Activated CD4-positive, CD25-positive, alpha-beta regulatory T cell (primary cell): ENCODE measurements at places on chromosomes 2 and 18.

GRCh38 chr2:26700078-26700477 is 7.6 kb downstream of the KCNK3 start:
- DNase-seq = no peak

- DNase-seq = no peak
Measured at GRCh38 chr2:169348321-169349024, 13.9 kb downstream of the LRP2 start.

DNA sequence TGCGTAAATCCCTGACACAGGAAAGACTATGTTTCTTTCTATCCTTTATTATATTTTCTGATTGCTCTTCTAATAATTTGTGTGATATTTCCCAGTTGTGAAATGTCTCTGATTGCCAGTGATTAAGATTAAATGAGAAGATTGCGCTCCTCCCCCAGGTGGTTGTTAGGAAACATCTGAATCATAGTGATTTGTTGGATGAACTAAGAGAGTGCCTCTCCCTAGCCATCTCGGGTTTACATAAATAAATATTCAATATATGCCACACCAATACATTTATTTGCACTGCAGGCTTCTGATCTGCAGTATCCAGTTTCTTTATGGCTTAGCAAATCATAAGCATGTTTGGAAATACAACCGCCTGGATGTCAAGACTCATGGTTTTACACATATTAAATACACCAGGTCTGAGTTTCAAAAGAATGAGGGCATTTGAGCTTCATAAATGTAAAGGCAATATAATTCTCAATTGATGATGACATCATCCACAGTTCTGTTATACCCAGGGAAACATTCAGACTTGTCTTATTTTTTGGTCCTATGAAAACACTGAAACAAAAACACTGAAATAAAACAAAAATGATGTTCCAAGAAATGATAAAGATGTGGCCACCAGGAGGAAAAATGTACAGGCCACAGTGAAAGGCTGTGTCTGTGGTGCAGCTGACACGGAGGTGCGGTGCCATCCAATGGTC is 826.7 kb upstream of the ACVR2A start:
- DNase-seq = no peak

- DNase-seq = no peak
Measured at GRCh38 chr2:137345994-137346393, 580.6 kb downstream of the THSD7B start.

- no peak for DNase-seq
Measured at GRCh38 chr18:63306819-63307550, 12.6 kb downstream of the BCL2 start.

DNA sequence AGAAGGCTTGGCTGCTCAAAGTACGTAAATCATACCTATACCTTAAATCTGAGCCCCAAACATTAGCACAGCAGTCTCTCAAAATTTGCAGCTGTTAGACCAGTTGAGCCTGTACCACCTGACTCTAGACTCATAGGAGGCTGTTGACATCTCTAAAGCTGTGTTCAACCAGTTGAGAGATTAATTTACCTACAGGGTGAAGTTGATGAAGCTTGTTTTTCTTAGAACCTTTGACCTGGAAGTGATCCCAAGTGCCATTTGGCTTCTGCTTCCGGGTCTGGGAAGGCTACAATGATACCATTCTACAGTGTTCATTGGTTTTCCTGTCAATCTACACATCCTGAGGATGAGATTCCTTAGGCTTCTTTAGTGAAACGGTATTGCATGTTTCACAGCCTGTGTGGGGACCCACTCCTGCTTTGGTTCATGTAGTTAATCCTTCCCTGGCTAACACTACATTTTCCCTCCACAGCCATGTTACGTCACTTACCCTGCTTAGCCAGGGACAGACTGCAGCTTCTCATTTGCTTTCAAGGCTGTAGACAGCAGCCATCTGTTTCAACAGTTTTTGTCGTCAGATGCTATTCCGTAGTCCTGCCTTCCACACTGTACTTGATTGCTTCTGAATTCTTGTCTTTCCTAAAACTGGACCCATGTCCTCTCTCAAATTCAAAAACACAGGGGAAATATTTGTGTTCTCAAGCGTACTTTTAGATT is 4.7 kb upstream of the IL1RL2 start:
- no peak for DNase-seq

DNA sequence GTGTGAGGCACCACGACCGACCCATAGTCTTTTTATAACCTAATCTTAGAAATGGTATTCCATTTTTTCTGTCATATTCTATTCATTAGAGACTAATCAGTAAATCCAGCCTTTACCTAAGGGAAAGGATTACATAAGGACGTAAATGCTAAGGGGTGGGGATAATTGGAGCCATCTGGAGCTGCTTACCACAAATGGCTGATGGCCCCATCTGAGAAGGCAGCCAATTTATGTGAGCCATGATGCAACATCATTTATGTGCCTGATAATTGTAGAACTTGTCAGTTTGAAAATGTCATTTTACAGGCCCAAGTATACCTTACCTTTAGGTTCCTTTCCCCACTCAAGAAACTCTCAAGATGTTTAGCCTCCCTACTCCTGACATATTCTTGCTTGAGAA is 44.0 kb downstream of the ARHGEF33 start:
- DNase-seq = no peak

DNA sequence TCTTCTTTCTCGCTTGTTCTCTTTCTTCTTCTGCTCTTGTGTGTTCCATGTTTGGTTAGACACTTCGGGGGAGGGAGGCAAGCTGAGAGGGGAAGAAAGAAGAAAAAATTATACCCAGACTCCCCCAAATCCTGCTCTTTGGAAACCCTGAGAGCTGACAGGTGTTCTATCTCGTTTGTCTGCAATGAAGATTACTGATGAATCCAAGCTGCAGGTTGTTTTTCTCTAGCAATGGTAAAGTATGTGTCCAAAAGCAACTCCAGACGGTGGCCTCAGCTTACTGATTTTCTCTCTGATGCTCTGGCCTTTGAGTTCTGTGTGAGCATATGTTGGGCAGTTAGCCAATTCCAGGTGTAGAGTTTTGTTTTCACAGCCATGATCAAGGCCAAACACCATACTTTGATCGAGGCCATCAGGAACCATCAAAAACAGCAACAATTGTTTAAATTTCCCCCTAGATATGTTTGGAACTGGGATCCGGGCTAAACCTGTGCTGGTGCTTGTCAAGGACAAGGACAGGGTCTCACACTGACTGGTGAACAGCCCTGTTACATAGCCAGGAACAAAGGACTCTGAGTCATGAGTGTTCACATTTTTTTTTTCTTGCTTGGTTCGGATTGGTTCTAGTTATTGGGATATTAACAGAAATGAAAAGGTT is 142.0 kb downstream of the PRKCE start:
- no peak for DNase-seq

DNA sequence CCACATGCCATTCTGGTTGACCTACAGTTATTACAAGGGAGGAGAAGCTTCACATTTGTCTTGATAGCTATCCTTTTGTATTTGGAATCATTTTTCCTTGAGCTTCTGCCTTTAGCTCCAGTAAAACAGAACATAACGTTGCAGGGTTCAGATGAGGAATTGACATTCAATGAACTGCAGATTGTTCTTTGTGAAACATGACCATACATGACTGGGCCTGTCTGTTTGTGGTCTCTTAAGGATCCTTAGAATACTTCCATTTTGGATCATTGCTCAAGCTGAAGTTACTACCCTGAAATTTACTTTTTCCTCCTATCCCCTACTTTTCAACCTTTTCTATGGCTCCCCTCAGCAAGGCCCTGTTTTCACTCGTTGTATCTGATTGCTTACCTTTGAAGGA is 1281.7 kb upstream of the CELF4 start:
- no peak for DNase-seq

DNA sequence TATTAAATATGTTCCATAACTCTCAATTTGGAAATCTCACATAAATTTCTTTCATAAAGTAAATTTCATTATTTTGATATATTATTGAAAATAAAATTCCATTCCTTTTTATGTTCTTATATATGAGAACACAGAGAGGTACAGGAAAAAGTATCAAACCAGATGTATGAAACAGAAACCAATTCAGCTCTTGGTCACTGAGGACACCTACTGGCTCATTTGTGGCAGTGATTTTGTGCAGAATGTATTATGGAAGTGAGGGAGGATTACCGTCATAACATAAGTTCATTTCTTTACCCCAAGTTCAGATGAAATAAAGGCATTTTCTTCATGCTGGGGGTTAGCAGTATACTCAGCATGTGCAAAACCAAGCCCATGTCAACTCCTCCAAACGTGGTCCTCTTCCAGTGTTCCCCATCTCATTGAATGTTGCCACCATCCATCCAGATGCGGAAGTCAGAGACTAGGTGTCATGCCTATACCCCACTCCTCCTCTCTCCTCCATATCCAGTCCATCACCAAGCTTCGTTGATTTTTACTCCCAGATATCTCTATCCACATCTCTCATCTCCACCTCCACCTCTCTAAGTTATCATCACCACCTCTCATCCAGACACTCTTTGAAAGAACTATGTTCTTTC is 41.7 kb upstream of the MALL start:
- no peak for DNase-seq

GRCh38 chr2:47487498-47487875 is 84.5 kb downstream of the MSH2 start:
- no peak for DNase-seq

DNA sequence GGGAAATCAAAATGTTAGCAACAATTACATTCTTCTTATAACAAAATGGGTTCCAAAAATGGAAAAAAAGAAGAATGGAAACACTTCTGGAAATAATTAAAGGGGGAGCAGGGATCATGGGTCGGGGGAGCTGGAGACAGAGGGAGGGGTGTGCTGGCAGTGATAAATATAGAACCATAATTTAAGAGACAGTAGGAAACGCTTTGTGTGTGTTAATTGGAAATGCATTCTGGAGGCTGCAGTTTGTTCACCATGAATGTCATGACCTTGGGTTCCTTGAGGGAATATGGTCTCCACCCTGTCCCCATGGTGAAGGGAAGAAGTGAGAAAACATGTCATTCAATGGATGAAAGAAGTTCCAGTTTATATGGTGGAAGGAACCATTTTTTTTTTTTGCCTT is 540.7 kb downstream of the TNS1 start:
- no peak for DNase-seq

GRCh38 chr2:84894758-84895520 is 10.5 kb upstream of the TMSB10 start:
- no peak for DNase-seq

GRCh38 chr2:192725991-192726390 is 531.3 kb upstream of the TMEFF2 start:
- DNase-seq = no peak

DNA sequence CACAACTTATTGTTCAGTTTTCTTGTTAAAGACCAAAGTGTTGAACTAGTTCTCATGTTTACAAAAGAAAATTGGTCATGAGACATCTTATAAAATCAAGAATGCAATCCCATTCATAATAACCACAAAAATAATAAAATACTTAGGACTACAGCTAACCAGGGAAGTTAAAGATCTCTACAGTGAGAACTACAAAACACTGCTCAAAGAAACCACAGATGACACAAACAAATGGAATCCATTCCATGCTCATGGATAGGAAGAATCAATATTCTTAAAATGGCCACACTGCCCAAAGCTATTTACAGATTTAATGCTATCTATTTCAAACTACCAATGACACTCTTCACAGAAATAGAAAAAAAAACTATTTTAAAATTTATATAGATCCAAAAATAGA is 1354.8 kb upstream of the CDH2 start:
- no peak for DNase-seq

DNA sequence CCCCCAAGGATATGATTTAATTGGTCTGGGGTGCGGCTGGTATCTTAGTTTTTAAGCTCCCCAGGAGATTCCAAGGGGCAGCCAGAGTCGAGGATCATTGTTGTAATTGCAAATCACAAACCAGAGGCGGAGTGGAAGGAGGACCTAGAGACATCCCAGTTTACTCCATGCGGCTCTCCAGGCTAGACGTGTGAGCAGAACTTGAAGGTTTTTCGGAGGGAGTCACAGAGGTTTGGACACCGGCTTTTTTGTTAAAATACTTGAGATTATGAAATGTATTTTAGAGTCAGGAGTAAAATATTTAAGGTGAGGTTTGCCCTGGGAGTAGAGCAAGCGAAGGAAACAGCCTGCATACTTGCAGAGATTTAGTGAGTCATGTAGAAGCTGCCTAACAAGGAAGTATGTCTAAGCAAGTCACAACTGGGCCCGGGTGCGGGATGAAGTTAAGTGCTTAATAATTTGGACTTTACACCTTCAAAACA is 39.5 kb downstream of the TGOLN2 start:
- DNase-seq = no peak

DNA sequence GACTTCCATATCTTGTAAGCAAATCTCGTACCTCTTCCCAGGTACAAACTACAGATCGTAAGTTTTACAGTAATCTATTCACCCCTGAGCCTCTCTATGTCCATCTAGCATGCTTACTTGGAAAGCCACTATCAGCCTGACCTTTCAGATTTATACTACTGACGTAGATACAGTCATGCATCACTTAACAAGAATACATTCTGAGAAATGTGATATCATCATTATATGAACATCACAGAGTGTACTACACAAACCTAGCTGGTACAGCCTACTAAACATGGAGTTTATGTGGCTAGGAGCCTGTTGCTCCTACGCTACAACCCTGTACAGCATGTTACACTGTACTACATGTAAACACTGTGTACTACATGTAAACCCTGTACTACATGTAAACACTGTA is 293.2 kb upstream of the ZNF804A start:
- DNase-seq = no peak

DNA sequence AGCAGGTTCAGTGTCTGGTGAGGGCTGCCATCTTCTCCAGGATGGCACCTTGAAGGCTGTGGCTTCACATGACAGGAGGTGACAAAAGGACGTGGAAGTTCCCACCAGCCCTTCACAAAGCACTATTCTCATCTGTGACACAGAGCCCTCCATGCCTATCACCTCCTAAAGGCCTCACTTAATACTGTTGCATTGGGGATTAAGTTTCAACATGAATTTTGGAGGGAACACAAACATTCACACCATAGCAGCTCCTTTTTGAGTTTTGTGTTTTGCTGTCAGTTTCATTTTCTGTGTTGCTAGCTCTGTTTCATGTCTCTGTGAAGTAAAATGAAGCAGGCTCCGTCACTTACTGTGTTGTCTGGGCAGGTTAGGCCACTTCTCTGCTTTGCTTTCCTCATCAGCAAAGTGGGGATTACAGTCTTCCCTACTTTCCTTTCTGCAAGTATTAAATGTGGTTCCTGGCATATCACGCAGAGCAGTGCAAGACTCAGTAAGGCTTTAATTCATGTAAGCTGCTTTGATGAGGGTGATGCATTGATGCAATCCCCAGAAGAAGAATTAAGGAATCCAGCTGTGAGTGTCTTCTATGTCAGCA is 31.6 kb downstream of the LIMS1 start:
- no peak for DNase-seq

GRCh38 chr2:161725297-161725696 is 101.1 kb downstream of the SLC4A10 start:
- DNase-seq = no peak

GRCh38 chr2:40809156-40809555 is 357.3 kb upstream of the SLC8A1 start:
- no peak for DNase-seq
